Stimulated activated CD8-positive, alpha-beta memory T cell treated with anti-CD3 and anti-CD28 coated beads, Interleukin-15, amount 100 ng/mL, for 4 hours (primary cell): ENCODE measurements at places on chromosomes 11 and 22.

DNA sequence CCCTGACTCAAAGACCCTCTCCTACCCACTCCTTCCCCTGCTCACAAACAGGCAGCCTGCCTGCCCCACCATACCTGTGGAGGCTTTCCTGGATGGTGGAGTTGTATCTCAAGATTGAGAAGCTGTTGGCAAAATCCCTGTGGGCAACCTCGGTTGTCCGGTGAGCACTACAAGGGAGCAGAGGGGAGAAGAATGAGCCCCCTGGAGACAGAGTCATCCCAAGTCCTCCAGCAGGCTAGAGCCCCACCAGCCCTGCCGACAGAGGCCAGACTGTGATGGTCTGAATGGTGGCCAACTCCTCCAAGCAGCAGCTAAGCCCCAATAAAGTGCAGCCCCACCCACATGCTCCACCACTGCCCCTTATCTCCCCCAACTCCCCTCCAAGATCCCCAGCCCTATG, 17.5 kb downstream of the TMPRSS13 start:
- DNase-seq: no peak

DNA sequence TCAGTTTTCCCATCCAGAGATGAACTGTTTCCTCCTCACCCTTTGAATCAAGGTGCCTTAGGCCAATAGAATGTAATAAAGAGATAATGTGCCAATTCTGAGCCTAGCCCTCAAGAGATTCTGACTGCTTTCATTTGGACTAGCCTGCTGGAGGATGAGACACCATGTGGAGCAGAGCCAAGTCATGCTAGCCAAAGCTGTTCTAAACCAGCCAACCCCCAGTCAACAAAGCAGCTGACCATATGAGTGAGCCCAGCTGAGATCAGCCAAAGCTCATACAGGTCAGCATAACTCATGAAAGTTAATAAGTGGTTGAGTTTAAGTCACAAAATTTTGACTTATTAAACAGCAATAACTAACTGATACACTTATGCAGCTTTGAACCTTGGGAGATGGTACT, 66.7 kb upstream of the DBX1 start:
- no peak for DNase-seq

- DNase-seq: no peak
These were observed 590.2 kb upstream of the LRRC4C start for GRCh38 chr11:42049650-42050049.

DNA sequence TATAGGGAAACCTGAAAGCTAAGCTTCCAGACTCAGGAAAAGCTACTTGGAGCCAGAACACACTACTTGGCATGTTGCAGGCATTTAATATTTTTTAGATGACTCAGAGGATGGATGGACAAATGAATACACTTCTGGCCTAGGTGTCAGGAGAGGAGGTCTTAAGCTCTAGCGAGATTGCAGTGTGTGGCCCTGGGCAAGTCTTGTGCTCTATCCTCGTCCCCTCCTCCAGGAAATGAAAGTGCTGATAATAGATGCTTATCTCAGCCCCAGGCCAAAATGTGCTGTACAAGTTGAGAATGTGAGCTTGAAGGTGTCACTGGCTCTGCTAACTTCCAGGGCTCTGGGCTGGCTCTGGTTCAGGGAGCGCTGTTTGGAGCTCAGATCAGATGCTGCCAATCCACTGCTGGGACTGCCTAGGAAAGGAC, 136.3 kb downstream of the PKNOX2 start:
- no peak for DNase-seq

- DNase-seq: no peak
These were observed 27.4 kb downstream of the CASP12 start for GRCh38 chr11:104870910-104871309.

DNA sequence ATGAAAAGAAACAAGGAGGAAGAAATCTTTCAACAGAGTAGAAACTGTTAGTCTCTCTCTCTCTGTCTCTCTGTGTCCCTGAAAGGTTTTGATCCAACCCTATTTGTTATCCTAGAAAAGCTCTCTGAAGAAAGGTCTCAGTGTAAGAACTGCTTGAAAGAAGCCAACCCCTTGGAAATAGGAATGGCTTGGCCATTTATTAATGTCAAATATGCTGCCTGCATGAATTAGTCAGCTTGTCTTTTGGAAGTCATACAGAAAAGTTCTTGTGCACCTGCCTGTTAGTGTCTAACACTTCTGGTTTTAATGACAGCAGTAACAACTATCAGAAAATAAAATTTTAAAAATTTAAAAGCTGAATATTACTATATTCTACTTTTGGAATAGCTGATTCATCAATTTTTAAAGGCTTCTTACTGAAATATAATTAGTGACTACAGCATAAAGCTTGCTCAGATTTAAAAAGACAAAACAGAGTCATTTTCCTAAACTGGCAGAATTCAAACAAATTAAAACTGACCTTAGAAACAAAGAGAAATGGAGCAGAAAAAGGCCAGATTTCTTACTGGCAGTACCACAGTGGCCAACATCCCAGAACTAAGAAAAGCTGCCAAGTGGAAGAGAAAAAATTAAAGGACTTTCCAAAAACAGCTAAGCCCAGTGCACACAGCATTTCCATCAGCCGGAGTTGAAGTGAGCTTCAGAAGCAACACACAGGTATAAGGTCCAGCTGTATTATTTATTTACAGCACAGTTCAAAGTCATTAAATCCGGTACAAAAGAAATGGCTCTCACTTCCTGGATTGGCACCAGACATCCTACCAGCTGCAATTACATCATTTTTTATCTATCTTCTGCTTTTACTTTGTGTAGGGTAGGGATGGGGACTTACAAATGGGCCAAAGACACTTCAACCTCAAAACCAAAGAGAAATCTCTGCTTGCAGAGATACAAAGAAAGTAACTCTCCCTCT, 76.3 kb downstream of the PRCP start:
- no peak for DNase-seq

DNA sequence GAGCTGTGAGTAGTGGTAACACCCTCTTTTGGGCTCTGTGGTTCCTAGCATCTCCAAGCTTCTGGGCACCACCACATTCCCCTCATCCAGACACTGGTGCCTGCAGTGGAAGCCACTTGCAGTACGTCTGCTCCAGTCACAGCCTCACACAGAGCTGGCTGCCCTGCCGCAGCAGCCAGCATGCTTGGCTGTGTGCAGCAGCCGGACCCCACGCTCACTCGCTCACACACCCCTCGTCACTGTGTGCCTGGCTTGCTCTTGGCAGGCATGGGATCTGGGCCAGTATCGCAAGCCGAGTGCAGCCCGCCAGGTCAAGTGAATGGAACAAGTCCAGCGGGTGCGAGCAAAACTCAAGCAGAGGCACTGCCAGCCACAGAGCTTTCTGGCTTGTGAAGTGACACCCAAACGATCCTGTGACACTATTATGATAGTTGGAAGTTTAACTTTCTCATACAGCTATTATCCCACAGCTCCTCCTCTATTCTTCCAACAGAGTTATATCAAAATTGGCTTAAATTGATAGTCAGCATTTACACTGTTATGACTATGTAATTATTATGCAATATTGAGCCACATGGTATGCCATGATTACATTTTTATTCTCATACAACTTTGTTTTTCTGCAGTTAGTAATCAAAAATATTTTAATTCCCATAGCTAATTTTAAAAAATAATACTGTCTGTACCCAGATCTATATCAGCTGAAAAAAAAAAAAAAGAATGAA, 89.0 kb downstream of the CCDC73 start:
- no peak for DNase-seq

- DNase-seq: no peak
These were observed 74.4 kb downstream of the SLC36A4 start for GRCh38 chr11:93123351-93123898.

DNA sequence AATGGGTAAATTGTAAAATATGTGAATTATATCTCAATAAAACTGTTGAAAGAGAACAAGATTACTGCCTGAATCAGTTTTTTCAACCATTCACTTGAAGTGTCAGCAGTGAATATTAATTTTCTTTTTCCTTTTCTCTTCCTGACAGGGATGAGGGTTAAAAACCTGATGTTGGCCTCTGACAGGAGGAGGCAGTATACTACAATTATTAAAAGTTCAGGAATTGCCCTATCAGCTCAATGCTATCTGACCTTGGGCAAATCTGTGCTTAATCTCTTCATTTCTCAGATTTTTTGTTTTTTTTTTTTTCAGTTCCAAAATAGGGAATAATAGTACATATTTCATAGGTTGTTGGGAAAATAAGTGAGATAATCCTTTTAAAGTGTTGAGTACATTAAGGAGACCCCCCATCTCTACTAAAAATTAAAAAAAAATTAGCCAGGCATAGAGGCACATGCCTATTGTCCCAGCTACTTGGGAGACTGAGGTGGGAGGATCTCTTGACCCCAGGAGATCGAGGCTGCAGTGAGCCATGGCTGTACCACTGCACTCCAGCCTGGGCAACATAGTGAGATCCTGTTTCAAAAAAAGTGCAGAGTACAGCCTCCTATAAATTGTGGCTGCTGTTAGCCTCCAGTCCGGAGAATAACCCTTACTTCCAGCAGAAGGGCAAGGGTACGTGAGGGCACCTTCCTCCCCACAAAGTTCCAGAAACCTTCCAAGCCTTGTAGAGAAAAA, 48.8 kb downstream of the TRIM44 start:
- no peak for DNase-seq

- peak; percentile 22 for DNase-seq
These were observed 638 bp downstream of the NRGN start for GRCh38 chr11:124740277-124740882.

DNA sequence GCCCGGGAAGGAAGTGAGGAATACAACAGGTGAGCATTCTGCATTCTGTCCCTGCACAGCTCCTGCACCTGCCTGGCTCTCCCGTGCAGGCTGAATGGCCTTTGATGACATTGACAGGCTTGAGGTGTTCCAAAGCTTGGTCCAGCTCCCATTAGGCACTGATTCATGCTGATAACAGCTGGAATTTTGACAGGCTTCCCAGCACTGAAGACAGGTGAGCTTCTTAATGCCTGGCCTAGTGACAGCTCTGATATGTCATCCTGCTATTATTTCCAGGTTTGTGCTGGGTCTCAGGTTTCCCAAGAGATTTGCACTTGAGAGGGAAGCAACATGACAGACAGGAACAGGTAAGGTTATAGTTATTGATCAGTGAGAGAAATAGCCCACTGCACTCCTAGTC, 58.0 kb upstream of the MTNR1B start:
- DNase-seq: no peak

DNA sequence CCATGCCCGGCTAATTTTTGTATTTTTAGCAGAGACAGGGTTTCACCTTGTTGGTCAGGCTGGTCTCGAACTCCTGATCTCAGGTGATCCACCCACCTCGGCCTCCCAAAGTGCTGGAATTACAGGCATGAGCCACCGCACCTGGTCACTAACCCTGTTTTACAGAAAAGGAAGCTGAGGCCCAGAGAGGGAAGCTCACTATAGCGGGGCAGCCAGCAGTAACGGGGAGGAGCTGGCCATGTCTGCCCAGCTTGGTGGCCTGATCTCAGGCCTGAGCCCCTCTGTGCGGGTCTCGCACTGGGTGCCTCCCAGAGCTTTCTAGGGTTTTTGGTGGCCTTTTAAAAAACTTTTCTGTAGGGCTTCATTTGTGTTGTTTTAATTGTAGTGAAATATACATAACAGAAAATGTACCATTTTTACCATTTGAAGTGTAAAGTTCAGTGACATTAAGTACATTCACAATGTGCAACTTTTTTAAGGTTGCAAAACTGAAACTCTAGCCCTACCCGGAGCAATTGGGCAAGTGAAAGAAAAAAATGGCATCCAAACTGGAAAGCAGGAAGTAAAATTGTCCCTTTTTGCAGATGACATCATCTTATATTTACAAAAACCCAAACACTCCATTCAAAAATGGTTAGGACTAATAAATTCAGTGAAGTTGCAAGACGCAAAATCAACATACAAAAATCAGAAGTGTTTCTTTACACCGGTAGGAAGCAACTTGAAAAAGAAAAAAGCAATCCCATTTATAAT, 14.5 kb upstream of the CYTH4 start:
- DNase-seq: no peak

GRCh38 chr22:28112548-28113043, 193.5 kb upstream of the PITPNB start:
- no peak for DNase-seq

DNA sequence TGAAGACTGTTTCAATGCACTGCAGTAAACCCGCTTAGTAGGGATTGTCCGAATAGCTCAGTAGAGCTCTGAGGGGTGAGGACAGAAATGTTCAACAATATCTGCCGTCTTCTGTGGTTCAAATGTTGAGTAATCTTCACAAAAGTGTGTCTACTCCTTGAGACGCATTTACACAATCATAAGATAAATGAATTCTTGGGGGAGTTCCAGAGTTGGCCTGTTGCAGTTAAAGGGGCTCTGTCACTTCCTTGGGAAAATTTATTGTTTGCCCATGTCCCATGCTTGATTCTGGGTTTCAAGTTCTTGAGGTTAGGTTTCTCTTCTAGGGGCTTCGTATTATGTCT, 614 bp downstream of the ANO3 start:
- DNase-seq: no peak

DNA sequence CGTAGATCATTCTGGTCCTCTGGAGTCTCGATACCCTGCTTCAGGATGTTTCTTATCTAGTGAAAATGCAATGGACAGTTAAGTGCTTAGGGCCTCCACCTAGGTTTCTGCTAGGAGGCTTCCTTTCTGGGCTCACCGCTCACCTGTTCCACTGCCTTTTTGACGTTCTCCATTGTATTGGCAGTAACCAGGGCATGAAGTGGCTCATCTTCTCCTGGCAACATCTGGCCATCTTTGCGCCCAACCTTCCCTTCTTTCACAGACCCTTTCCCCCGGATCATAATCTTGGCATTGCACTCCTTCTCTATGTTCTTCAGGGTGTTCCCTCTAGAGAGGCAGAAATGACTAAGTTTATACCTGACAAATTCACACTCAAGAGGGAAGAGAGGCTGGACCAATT, 9.1 kb downstream of the SF1 start:
- DNase-seq: no peak

DNA sequence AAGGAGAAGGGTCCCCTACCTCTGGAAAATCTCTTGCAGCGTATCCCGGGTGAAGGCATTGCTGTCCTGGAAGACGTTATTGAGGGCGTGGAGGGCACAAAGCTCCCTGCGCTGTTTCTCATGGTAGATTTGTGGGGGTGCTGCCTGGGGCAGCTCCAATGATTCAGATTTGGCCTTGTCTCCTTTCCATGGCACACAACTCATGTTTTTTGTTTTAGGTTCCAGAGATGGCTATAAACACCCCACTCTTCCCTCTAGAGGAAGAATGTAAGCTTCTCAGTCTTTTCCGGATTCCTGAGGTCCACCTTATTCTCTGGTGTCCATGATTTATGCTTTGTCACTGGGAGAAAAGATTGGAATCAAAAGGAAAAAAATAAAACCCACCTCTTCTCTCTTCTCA, 959 bp downstream of the JOSD1 start:
- no peak for DNase-seq

DNA sequence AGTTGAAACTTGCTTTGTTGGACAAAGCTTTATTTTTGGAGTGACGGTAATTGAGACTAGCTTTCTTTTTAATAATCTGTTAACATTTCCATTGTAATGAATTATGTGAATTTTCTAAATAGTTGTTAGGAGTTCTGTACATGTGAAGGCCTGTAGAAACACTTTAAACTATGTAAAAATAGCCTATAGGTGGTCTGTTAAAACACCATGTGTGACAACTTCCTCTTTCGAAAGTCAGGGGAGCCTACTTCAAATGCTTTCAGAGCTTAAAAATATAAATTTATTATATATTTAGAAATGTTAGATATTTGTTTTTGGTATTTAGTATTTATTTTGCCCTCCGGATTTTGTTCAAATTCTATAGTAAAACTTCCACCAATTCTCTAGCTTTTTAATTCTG, 28.7 kb downstream of the DDIAS start:
- DNase-seq: no peak
